ENCODE measurements at places on chromosomes 2 and 18.

- no peak for DNase-seq
Observed at GRCh38 chr18:62152844-62153243, 34.0 kb downstream of the PIGN start.

DNA sequence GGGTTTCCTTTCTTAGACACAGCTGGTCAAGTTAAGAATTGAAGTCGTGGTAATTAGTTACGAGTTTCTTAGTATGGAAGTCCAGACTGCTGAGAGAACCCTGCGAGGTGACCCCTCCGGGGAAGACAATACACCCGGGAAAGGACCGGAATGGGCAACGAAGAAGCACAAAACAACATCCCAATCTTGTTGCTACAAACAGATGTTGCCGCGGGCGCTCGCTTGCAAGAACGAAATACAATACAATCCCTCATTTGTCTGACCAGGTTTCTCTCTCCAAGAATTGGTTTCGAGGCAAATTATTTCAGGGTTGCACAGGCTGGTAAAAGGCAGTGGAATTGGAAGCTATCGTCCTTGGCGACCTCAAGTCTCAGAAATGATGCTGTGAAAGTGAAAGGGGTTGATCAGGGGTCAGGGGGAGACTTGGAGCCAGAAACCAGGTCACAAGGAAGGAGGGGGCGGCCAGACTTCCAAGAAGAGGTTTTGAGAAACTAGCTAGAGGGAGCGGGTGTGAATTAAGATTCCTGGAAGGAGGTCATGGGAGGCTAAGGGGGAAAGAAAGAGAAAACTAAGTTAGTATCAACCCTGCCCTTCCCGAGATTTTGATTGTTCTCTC lies 401.9 kb downstream of the HRH4 start:
- DNase-seq: no peak

GRCh38 chr18:5588529-5588928 lies 44.7 kb upstream of the EPB41L3 start:
- DNase-seq: no peak

DNA sequence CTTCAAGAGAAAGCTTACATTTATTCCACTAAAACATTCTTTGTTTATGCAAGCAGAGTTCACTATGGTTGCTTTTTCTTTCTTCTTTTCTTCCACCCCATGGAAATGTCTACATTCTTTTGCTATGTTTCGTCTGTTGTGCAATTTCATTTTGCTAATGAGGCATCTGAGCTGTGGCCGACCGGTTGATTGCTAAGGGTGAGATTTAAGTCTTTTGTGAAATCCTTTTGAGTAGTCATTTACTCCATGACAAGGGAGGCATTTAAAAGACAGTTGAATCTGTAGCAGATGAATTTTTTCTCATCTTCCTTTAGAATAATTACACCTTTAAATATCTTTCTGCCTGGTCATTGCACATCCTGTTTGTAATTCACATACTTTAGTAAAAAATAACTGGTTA lies 324.1 kb upstream of the THUMPD2 start:
- DNase-seq: no peak

GRCh38 chr2:215828528-215829184 lies 184.7 kb downstream of the MREG start:
- DNase-seq: peak; percentile 46
